PC-9 (cell line): ENCODE measurements at places on chromosomes 5 and 9.
A peak's percentile ranks its signal among the peaks of the same experiment; 100 is the strongest.

- no peak for DNase-seq
These were observed 130.4 kb upstream of the RFX3 start for GRCh38 chr9:3656224-3656623.

GRCh38 chr5:139877129-139877597 is 81.6 kb downstream of the PSD2 start:
- DNase-seq: peak; percentile 90

DNA sequence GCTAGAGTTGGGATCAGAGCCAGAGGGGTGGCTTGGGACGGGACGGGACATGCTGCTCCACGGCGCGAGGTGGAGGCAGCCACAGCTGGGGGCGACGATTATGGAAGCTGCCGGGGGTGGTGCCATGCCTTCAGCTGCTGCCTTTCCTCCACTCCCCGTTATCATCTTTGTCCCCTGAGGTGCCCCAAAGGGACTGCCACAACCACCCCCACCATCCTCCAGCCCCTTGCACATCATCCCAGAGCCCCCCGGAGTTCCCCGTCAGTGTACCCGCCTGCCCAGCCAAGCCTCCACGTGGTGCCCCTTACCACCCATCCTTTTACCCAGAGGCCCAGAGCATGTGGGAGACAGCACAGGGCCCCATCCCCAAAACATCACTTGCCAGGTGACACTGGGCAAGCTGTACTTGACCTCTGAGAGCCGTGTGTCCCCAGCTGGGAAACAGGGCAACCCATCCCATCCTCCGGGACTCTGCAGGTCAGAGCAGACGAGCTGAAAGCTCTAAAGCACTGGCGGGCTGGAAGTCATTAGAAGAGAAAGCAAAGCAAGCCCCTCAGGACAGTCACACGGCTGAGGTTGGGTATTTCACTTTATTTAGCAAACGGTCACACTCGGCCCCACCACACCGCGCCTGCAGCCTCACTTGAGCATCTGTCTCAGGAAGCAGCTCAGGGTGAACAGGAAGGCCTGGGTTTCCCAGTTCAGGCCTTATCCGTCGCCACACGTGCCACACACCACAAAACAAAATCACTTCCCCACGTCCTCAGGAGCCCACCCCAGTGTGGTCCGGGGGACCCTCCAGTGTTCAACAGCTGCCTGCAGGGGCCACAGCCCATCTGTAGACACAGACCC is 19.5 kb upstream of the MXD3 start:
- no peak for DNase-seq

GRCh38 chr5:143064676-143065075 is 294.5 kb downstream of the ARHGAP26 start:
- DNase-seq: no peak

DNA sequence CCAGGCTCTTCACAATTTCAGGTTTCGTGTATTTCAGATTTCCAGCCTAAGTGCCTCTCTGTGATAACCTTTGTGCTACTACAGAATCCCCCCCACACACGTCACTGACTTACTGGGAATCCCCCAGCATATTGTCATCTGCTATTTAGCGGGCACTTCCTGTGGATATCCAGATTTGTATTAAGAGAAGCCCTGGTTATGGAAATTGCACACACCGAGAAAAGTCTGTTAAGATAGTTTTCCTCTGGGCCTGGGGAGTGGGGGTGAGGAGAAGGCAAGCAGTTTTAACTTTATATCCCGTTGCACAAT is 269.9 kb downstream of the MED10 start:
- DNase-seq: no peak

DNA sequence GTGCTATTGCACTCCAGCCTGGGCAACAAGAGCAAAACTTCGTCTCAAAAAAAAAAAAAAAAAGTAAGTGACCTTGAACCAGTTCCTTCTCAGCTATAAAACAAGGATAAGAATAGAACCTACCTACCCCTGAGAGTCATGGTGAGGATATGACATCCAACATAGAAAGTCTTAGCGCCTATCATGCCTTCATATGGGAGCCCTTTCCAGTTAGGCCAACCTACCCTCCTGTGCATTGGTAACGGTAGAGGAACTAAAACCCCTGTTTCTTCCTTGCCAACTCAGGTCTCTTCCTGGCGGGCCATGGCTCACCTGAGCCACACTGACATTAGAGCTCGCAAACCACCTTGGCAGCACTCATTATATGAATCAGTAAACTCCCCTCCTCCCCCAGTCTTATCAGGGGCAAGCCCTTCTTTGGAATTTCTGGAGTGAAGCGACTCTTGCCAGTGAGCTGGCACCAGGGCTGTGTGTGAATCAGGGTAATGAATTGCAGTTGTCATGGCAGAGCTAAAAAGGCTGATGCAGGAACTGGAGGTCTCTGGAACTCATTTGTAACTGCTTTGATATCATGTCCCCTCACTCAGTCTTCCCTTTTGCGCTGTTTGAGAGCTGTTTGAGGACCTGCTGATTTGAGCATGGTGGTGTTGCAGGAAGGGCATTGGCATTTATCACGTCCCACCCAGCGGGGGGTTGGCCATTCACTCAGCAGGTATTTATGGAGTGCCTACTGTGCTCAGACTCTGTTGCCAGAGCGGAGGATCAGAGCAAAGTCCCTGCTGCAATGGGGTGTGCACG is 10.3 kb downstream of the WWC1 start:
- peak; percentile 97 for DNase-seq

GRCh38 chr5:43401827-43402226 is 10.4 kb downstream of the CCL28 start:
- DNase-seq: no peak

- no peak for DNase-seq
These were observed 183.4 kb downstream of the TMEM38B start for GRCh38 chr9:105877721-105878120.

DNA sequence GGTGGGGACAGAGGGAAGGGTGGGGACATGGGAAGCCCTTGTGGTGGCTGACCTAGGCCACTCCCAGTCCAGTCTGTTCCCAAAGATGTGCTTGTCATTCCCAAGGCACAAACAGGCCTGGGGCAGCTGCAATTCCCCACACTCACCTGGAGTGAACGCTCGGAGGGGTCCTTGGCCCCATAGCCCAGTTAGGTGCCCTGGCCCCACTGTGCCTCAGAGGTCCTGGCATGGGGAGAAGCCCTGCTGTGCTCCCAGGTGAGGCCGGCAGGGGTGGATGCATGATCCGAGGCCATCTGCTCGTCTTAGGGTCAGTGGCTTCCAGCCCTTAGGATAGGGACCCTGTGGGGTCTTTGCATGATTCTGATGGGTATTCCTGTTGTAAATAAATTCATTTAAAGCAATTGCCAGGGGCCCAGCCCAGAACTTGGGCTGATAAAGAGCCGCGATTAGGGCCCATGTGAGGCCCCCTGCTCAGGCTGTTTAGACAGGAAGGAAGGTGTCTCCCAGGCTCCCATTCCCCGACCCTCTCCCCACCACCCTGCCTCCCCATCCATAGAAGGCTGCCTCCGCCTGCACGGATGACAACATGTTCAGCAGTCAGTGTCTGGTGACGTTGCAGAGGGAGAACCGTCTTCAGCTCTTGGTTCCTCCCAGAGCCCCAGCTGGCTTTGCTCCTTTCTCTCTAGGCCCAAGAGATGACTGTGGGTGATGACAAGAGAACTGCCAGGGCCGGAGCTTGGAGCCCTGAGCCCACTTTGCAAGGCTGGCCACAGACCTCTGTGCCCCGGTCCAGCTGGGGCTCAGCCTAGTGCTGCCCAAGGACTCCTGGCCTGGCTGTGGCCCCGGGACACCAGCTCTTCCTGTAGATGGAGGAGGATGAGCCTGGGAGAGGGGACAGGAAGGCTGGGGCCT is 28.4 kb upstream of the IRX4 start:
- no peak for DNase-seq

GRCh38 chr5:93359296-93359959 is 221.6 kb downstream of the NR2F1-AS1 start:
- DNase-seq: peak; percentile 72

GRCh38 chr9:98373609-98374008 is 118.2 kb upstream of the TBC1D2 start:
- no peak for DNase-seq

DNA sequence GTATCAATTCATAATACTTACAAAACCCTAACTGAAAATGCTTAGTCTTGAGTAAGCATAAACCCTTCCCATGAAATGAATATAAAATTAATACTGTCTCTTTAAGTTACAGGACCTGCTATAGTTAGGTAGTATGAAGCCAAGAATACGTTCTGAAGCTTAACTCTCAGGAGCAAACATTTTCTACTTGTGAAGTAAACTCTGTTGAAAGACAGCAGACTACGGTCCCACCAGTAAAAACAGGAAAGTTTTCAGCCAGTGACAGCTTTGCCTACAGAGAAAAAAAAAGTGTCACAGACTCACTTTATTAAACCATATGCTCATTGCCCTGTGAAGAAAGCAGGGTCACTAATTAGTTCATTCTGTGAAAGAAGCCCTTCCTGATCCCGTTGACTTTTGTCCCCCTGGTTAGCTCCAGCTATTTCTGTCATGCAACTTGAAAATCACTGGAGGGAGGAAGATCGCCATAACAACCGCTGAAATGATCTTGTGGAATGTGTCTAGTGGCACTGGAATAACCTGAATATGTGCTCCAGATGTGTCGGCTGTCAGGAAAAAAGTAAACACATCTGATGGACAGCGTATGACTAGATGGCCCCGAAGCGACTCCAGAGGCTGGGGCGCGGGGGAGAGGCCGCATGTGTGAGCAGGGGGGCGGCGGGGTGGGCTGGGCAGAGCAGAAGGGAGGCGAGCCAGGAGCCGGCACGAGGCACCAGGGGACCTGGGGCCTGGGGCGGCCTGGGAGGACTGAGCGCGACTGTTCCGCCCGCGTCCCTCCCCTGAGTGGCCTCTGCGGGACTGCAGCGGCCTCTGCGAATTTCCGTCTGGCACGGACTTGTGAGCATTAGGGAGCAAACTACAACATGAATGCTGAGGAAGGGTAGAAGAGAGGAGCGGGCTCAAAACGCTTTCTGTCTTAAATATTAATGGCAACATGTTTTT is 41.9 kb downstream of the BNC2 start:
- no peak for DNase-seq

GRCh38 chr5:116320486-116320885 is 235.7 kb downstream of the COMMD10 start:
- no peak for DNase-seq

- no peak for DNase-seq
These were observed 22.9 kb upstream of the ROPN1L start for GRCh38 chr5:10418654-10419345.

DNA sequence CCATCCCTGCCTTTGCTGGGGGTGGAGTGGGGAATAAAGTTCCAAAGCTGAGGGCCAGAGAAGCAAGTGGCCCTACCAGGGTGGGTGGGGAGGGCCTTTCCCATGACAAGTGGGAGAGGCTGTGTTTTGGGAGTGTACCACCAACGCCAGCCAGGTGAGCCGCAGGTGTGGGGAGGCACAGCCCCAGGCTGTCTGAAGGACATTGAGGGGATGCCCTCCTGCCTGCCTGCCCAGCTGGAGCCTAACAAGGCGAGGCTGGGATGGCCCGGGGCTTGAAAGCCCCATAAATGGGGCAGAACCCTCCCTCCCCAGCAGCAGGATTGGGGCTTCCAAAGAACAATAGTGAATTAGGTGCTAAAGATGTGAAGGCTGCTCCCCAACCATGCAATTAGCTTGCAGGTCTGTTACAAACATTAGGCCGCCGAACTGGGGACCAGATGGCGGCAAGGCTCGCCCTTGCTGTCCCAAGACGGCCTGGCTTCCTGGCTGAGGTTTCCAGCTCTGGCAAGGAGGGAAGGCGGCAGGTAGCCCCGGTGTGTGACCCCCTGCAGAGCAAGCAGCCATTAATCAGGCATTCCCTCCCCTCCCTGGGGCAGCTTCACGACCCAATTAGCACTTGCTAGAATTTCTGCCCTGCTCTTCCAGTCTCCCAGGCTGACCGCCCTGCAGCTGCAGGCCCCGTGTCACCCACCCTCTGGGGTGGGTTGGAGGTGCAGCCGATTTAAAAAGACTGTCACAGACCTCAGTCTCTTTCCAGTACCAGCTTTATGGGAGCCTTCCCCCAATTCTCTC is 42.9 kb downstream of the FGF18 start:
- no peak for DNase-seq

DNA sequence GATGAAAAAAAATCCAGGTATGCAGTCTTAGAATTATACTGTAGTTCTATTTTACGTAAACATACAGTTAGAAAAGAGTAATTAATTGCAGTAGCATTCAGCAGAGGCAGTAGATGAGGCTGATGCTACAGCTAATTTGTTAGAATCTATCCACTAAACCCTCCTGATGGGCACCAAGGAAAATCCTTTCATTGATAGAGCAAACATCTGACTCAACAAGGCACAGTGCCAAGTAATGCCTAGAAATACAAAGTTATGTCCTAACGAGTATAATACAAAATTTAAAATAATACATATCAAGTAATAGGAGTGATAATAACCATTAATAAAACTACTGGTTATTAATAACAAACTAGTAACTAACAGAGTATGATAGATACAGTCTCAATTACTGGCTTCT is 9.0 kb downstream of the MOCS2 start:
- DNase-seq: no peak

DNA sequence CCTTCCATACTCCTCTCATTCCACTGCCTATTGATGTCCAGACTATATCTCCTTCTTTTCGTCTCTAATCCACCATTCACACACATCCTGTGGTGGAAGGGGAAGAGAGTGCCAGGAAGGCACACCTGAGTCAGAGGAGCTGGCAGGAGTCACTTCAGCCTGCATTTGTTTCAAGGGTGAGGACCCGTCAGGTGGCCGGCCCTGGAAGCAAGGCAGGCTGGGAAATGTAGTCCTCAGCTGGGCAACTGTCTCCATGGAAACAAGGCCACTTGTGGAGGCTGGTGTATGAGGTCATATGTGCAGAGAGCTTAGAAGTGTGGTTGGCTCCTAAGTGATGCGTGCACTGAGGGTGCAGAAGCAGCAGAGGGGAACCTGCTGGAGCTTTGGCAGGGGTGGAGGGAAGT is 278.4 kb downstream of the NSG2 start:
- peak; percentile 63 for DNase-seq

DNA sequence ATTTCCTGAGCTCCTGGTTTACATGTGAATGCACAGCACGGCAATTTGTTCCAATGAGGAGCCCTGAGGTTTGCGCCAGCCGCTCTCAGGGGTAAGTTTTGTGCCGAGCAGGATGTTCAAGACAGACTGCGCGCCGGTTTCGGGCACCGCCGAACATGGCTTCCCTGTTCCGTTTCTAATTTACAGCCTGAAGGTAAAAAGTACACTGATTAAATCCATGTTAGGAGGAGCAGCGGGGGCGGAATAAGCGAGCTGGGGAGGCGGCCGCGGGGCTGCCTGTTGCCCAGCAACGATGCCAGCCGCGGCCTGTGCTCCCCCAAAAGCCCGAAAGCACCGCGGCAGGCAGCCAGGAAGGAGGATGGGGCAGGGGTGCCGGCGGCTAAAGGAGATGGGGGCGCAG is 6.4 kb downstream of the SOWAHA start:
- no peak for DNase-seq

- peak; percentile 89 for DNase-seq
These were observed 22.1 kb downstream of the GFPT2 start for GRCh38 chr5:180330810-180331646.

DNA sequence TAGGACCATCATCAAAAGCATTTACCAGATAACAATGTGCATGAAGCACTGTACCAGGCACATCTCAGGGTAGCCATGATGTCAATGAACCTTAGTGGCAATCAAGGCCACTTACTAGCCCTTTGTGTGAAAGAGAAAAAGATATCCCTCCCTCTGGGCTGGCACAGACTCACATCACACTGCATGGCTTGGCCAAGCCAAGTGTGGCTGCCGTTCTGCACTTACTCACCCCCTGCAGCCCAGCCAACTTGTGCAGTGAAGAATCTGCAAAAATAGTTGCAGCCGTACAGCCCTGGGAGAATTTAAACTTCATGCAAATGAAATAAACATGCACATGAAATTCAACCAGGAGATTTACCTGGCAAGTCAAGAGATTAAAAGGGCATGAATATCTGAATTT is 333.5 kb downstream of the DEPDC1B start:
- no peak for DNase-seq
